ENCODE measurements at places on chromosomes 4 and X.

DNA sequence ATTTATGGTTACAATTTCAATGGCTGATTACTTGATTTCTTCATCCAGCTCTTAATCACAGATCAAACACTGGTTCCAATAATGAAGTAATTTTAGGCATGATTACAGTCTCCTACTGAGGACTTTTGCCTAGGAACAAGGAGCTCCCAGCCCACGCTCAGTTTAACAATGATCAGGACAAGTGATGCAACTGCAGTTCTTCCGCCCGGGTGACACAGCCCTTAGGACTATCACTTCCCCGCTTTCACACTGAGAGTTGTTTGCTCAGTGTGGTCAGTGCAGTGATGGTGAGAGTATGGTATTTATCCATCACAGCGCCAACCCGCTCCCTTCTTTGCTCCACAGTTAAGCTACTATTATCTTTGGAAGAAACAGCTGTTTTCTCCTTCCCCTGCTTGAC is 203.2 kb upstream of the MBNL3 start:
- peak; percentile 63 for DNase-seq

GRCh38 chrX:21778236-21778635 is 20.3 kb upstream of the SMPX start:
- no peak for DNase-seq

DNA sequence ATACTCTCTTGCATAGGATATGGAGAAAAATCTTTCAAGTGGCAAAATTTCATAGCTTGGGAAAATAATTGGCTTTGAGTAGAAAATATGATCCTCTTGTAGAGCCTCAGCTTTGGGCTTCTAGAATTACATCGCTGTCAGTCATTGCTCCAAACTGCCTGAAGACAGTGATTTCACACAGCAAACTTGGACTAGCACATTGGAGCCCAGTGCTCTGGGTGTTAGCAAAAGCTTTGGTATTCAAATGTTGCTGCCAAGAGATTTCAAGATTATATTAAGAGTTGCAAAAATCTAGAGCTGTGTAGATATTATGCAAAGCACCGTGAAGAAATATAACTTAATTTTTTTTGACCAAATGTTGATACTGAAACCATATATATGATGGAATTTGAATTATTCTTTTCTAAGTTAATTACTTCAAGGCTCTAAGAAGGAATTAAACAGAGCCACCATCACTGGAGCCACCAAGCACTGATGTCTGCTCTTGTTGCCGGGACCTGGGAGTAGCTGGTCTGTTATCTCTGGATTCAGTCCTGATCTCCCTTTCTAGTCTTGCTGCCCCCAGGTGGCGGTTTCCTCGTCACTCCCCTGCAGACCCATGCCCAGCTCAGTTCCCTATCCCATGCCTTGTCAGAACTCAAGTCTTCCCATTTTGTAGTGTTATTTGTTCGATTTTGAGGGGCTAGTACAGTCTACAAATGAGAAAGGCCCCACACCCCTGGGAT is 260.7 kb upstream of the SFRP2 start:
- peak; percentile 93 for DNase-seq

DNA sequence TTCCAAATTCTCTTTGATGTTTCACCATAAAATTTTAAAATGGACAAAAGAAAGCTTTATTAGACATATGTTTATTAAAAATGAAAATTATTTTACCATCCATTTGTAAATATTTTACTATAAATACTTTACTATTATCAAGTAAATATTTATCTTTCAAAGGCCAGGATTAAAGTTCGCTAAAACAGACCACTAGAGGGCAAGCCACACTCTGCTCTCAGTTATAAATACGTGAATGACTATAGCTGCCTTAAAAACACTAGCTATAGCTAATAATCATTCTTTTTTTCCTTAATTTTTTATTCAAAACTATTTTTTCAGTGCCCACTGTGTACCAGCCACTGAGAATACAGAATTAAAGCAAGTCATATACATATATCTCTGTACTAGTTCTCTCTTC is 38.6 kb downstream of the UNC5C start:
- peak; percentile 39 for DNase-seq

DNA sequence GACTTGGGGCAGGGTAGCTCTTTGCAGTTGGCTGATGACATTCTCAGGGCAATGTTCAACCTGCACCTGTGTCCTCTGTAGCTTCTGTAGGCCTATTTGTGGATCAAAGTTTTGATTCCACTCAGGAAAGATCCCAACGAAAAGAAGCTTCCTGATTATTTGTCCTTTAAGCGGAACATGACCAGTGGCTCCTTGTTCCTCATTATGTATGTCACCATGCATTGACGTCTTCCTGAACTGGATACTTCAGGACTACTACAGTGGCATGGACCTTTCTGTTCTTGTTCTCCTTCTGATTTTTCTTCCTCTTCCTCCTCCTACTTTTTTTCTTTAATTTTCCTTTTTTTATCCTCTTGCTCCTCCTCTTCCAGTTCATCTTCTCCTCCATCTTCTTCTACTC is 62.4 kb downstream of the NBDY start:
- DNase-seq = no peak

DNA sequence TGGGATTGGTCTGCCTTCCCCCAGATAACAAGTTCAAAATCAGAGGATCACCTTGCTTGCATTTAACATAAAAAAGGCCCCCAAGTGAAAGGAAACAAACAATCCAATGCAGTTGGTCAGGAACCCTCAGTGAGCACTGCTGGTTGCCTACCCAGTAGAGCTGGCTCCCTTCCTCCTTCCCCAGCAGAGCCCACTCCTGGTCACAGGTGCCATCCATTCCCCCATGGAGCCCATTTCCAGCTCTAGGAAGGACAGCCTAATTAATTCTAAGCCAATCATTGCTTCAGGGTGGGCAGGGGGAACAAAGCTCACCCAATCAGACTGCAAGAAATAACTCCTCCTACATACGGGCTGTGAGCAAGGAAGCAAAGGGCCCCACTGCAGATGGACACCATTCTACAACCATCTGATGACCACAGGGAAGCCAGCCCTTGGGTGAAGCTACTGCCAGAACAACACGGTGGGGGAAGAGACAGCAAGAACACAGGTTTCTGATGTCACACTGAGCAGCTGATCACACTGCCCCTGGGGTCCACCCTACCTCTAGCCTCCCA is 86.5 kb downstream of the SH3KBP1 start:
- DNase-seq = no peak

DNA sequence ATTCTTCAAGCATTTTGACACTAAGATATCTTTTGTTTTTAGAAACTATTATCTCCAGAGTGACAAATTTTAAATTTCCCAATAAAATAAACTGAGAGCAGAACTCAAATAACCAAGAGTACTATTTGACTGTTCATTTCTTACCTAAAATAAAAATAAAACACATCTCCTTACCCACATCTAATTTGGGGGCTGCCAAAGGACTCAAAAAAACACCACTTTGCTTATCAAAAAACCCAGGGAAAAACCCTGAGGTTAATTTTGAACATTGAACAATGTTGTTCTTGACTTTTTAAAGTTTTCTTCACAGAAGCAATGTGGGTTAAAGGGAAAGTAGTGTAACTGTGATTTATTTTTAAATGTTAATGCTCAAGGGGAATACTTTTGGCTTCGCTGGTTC is 243.0 kb upstream of the HHIP start:
- DNase-seq = no peak

GRCh38 chrX:104351173-104351769 is 96.5 kb upstream of the ESX1 start:
- peak; percentile 91 for DNase-seq

DNA sequence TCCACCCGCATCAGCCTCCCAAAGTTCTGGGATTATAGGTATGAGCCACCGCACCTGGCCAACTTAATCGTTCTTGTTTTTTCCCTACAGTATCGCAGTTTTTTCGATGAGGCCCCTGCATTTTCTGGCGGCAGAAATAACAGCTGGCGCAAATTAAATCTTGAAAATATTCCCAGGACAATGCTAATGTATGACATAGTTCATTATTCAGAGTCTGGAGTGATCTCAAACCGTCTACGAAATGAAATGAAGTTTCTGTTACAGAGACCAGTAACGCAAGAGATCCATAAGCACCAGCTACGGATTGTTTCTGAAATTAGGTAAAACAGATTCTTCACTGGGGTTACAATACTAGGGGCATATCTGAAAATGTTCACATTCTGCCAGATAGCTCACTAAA is 27.3 kb downstream of the CXorf58 start:
- DNase-seq = peak; percentile 64

- peak; percentile 94 for DNase-seq
Measured at GRCh38 chr4:152972821-152973628, 36.9 kb downstream of the FHDC1 start.

- no peak for DNase-seq
Measured at GRCh38 chr4:162869157-162869556, 297.5 kb downstream of the NAF1 start.

GRCh38 chr4:188061083-188061482 is 48.3 kb downstream of the TRIML2 start:
- no peak for DNase-seq

- DNase-seq = peak; percentile 71
Measured at GRCh38 chr4:152534541-152535359, 1.1 kb downstream of the FBXW7 start.

DNA sequence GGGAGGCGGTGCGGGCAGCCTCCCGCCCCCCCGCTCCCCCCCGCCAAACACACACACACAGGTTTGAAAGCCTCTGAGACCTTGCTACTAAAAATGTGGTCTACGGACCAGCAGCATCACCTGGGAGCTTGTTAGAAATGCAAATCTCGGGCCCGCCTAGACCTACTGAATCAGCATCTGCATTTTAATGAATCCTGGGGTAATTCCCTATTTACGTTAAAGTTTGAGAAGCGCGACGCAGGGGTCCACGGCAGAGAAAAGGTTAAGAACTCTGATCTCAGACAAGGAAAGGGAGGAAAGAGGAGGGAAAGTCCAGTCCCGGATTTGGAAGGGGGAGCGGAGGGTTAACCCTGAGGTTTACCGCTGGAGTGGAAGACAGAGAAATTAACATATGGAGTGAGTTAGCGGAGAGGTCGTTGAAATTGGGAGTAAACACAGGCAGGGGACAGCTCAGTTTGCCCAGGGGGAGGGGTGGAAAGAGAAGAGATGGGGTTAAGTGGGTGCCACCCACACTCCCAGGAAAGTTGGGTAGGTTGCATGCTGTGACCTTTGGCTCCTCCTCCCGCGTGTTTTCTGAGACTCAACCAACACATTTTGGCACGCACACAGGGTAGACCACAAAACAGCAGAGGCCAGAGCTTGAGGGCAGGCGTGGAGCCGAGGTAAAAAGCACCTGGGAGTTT is 483.6 kb downstream of the BCOR start:
- no peak for DNase-seq

- no peak for DNase-seq
Measured at GRCh38 chr4:152117933-152118507, 357.2 kb upstream of the GATB start.

GRCh38 chr4:87947381-87948160 is 27.9 kb upstream of the SPP1 start:
- DNase-seq = no peak

DNA sequence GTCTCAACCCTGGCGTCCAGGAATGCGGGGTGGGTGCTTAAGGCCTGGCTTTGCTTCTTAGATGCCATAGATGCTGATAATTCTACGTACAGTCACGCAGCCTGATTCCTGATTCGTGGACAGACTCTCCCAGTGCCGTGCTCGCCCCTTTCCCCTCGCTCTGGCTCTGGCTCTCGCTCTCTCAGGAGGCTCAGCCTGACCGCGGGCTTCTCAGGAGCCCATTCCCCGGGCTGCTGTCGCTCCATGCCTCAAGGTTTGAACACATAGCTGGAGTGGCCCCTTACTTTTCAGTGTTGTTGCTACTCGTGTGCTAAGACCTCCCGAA is 59.2 kb upstream of the ZC4H2 start:
- DNase-seq = peak; percentile 74

GRCh38 chr4:176788248-176788647 is 4.5 kb downstream of the VEGFC start:
- DNase-seq = no peak

DNA sequence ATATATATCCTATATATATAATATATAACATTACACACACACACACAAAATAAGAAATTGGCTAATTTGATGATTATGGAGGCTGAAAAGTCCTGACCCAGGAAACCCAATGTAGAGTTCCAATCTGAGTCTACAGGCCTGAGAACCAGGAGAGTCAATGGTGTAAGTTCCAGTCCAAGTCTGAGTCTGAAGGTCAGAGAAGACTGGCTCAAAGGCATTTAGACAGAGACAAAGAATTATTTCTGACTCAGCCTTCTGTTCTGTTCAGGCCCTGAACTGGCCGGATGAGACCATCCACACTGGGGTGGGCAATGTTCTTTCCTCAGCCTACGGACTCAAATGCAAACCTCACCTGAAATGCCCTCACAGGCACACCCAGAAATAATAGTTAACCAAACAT is 60.6 kb upstream of the STX18 start:
- no peak for DNase-seq

- no peak for DNase-seq
Measured at GRCh38 chr4:11628093-11628725, 199.5 kb upstream of the HS3ST1 start.

GRCh38 chrX:134749706-134750445 is 91.6 kb upstream of the PLAC1 start:
- DNase-seq = no peak
